ENCODE measurements at places on chromosomes 16 and 17. TPM values are rescaled to one million over a fixed set of nuclear protein-coding genes. Genes with fewer than 3 reads are reported as not detected.

Gene NME2
- 428 TPM for total RNA-seq

Gene MYH2
- total RNA-seq, result not detected

Gene ALOXE3
- under 0.01 TPM for total RNA-seq

Gene ST6GALNAC2
- total RNA-seq, result 1.3 TPM

Gene PIGS
- 40.2 TPM for total RNA-seq

Gene ZNF423
- total RNA-seq, result under 0.01 TPM

Gene PTX4
- total RNA-seq, result 0.29 TPM

Gene ENPP7
- total RNA-seq, result not detected

Gene HOXB3
- total RNA-seq, result 0.22 TPM

Gene SLC13A2
- total RNA-seq, result not detected

Gene PIRT
- total RNA-seq, result not detected

Gene TEX14
- total RNA-seq, result not detected

Gene CCL14
- total RNA-seq, result not detected

Gene CDH16
- total RNA-seq, result not detected

Gene CMTM1
- total RNA-seq, result 2.4 TPM

Gene CPNE7
- 25.6 TPM for total RNA-seq

Gene KRT36
- 0.22 TPM for total RNA-seq

Gene GRB7
- total RNA-seq, result 0.57 TPM

Gene BCL7C
- total RNA-seq, result 14.7 TPM

Gene ZFPM1
- total RNA-seq, result 4.4 TPM

Gene TBC1D3I
- not detected for total RNA-seq

Gene KRT28
- total RNA-seq, result not detected

Gene ZC3H7A
- total RNA-seq, result 58.9 TPM

Gene TEKT1
- total RNA-seq, result not detected

All from placental pericyte (primary cell).